ENCODE measurements at places on chromosomes 16 and 17. TPM values are rescaled to one million over a fixed set of nuclear protein-coding genes. Genes with fewer than 3 reads are reported as not detected.

- no peak overlapping the region for H3K27ac ChIP-seq
- H3K36me3 ChIP-seq = no peaks in the 10 kb centered on the region
- no peak for DNase-seq
- no peak overlapping the region for H3K4me3 ChIP-seq
- H3K4me1 ChIP-seq = no peaks in the 10 kb centered on the region
- no peaks in the 10 kb centered on the region for H3K27me3 ChIP-seq
Observed at GRCh38 chr17:38970128-38970527, 2.9 kb upstream of the FBXO47 start.

DNA sequence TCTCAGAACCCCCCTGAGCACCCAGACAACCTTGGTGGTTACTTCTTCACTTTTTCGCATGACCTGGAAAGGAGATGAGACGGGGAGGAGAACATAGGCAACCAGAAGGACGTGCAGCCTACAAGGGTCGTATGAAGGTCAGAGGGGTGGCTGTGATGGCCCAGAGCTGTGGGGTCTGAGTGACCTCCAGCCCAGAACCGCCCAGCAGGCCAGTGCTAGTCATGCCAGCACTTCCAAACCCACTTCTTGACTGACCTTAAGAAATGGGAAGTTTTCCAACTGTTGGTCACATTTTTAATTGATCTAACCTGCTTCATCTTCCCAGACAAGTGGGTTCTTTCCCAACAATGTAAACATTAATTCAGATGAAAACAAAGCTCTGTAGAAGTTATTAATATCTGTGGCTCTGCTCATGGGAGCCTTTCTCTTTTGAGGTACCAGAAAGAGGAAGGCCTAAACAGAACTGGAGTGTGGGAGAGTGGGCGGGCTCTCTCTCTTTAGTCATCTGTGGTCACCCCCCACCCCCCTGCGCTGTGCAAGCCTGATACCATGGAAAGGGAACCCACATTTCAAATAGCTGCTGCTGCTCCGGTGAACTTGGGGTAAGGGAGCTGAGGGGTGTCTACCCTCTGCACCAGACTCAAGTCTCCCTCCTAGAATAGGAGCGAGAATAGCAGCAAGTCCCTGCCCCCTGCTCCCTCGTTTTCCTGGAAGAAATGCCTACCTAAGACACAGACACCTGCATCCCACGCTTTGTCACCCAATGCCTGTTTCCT is 101.6 kb downstream of the RAB11FIP4 start:
- H3K27ac ChIP-seq = no peak overlapping the region
- H3K4me1 ChIP-seq = peaks cover 43% of the 10 kb centered on the region
- H3K4me3 ChIP-seq = no peak overlapping the region
- H3K27me3 ChIP-seq = peaks cover 14% of the 10 kb centered on the region

DNA sequence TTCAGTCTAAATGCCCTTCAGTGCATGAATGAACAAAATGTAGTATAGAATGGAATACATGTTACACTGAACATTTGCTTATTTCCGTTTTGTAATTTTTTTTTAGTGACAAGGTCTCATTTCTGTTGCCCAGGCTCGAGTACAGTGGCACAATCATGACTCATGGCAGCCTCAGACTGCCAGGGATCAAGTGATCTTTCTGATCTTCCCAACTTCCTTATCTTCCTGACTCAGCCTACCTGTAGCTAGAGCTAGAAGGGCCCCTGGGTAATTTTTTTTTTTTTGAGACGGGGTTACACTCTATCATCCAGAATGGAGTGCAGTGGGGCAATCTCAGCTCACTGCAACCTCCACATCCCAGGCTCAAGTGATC is 7.3 kb upstream of the SLX4 start:
- DNase-seq = no peak
- no peak overlapping the region for H3K4me3 ChIP-seq
- no peak overlapping the region for H3K27ac ChIP-seq
- H3K27me3 ChIP-seq = peaks cover 2% of the 10 kb centered on the region

DNA sequence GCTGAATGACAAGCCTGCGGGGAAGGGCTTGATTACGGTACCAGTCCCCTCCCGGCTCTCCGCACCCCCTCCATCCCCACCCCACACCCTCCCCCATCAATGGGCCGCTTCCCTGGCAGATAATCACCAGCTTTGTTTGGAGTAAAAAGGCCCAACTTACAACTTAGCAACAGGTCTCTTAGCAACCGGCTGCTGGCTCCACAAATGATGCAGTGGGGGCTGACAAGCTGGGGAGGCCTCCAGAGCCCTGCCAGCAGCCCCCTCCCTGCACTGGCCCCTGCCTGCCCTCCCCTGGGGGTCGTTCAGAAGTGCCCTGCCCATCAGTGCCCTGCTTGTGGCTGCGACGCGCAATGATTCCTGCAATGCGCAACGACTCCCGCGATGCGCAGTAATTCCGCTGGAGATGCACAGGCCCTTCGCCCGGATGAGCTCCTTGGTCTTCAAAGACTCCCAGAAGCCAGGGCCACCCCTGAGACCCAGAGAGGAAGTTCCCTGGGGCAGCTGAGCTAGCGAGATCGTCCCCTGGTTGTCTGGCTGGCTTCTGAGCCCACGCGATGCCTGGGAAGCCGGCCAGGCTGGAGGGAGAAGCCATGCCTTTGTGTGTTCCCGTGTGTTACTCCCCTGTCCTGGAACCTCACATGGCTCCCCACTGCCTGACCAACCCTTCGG is 23.3 kb downstream of the CPNE2 start:
- peaks cover 3% of the 10 kb centered on the region for H3K4me1 ChIP-seq
- no peaks in the 10 kb centered on the region for H3K36me3 ChIP-seq
- no peak for DNase-seq
- H3K4me3 ChIP-seq = no peak overlapping the region

- H3K4me1 ChIP-seq = no peaks in the 10 kb centered on the region
- no peaks in the 10 kb centered on the region for H3K36me3 ChIP-seq
- no peak overlapping the region for H3K27ac ChIP-seq
- H3K27me3 ChIP-seq = peaks cover 9% of the 10 kb centered on the region
- no peak for DNase-seq
Observed at GRCh38 chr17:39217734-39218369, 7.9 kb downstream of the STAC2 start.

DNA sequence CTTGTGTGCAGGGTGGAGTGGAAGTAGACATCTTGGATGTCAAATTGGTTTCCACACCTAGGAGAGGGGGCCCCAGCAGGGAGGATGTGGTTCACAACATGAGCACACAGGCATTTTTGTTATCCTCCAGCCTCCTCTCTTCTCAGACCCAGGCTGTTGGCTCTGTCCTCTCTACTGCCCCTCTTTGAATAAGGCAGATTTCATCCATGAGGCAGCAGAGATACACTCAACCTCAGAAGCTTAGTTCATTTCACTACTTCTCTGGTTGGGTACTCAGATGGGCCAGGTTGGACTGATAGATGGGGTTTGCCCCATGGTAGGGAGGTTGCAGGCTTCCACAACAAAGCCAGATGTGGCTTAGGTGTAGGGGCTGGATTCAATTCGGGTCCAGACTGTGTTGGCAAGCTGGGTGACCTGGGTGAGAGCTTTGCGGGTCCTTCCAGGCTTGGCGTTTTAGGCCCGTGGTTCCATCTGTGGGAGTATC is 22.2 kb upstream of the NFATC3 start:
- H3K36me3 ChIP-seq = peaks cover 5% of the 10 kb centered on the region
- H3K27me3 ChIP-seq = peaks cover 1% of the 10 kb centered on the region
- H3K4me3 ChIP-seq = no peak overlapping the region

- H3K4me3 ChIP-seq = no peak overlapping the region
- no peak for DNase-seq
- H3K27me3 ChIP-seq = peaks cover 3% of the 10 kb centered on the region
Observed at GRCh38 chr17:42294469-42295398, 6.4 kb downstream of the STAT5A start.

Gene KLHDC4
- 65.4 TPM for total RNA-seq
